Pancreas (tissue), 10 donors: ENCODE measurements at places on chromosomes 5 and 9. TPM values are rescaled to one million over a fixed set of nuclear protein-coding genes. Genes with fewer than 3 reads are reported as not detected.

- peaks cover 35% of the 10 kb centered on the region for H3K27me3 ChIP-seq
- H3K4me1 ChIP-seq = no peaks in the 10 kb centered on the region
- H3K4me3 ChIP-seq = no peak overlapping the region
- peak; percentile 18 for DNase-seq
Observed at GRCh38 chr5:93603793-93604643, 21.0 kb downstream of the NR2F1 start.

Gene ZFP2
- total RNA-seq = 1.2 TPM

DNA sequence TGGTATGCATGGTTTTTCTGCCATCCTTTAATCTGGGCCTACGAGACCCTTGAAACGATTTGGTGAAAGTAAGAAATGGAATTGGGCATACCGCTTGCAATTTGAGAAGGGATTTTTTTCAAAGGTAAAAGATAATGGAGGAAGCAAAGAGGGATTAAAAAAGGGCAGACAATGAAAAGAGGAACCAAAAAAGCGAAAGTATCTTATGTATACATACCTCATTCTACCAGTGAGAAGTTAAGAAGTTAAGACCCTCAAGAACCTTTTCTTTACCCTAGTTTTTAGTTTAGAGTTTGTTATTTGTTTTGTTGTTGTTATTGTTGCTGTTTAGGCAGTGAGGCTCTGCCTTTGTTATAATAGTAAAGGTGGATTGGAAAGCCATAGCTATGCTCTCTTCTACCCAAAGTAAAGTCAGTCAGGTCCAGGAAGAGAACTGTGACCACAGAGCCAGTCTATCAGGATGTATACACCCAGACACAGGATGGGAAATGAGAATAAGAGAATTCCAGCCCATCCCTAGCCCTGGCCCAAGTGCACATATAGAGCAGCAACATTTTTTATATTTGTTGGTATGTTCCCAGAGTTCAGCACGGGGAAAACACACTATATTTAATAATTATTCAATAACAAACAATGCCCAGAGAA, 166.6 kb downstream of the RFX3 start:
- peaks cover 13% of the 10 kb centered on the region for H3K4me1 ChIP-seq
- no peak overlapping the region for H3K27ac ChIP-seq
- no peak for DNase-seq
- H3K36me3 ChIP-seq = no peaks in the 10 kb centered on the region
- H3K4me3 ChIP-seq = no peak overlapping the region

Gene RMRP
- 15,171 TPM for total RNA-seq

DNA sequence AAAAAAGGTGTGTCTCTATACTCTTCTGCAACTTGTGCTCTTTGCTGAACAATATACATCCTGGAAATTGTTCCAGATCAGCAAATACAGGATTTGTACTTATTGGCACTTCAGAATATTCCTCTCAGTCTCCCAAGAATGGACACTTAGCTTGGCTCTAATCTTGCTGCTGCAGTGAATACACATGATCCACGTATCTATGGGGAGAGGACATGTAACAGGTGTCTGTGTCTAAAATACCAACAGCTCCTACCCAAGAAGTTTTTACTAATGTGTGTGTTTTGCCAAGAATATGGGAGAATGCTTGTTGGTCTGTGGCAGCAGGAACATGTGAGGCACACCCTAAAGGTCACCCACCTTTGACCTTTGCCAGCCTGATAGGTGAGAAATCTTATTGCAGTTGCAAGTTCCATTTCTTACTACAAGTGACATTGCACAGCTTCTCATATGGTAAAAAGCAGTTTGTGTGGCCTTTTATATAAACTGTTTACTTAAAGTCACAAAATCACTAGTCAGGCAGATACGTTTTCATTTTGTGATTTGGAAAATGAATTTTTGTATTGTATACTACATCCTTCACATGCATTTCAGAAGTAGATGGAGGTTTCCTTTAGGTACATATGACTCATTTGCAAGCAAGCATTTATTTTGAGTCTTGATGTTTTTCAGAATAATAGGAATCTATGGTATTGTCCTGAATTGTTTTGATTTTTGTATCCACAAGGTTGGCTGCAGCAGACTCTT, 35.8 kb downstream of the PHF2 start:
- no peak overlapping the region for H3K27ac ChIP-seq
- H3K4me3 ChIP-seq = no peak overlapping the region
- DNase-seq = no peak
- H3K36me3 ChIP-seq = no peaks in the 10 kb centered on the region
- no peaks in the 10 kb centered on the region for H3K27me3 ChIP-seq

Gene FAM151B
- 1.8 TPM for total RNA-seq

- no peak for DNase-seq
- H3K4me1 ChIP-seq = peaks cover 13% of the 10 kb centered on the region
- H3K36me3 ChIP-seq = no peaks in the 10 kb centered on the region
- no peaks in the 10 kb centered on the region for H3K27me3 ChIP-seq
- no peak overlapping the region for H3K27ac ChIP-seq
Observed at GRCh38 chr9:130845254-130845653, 10.2 kb downstream of the ABL1 start.

DNA sequence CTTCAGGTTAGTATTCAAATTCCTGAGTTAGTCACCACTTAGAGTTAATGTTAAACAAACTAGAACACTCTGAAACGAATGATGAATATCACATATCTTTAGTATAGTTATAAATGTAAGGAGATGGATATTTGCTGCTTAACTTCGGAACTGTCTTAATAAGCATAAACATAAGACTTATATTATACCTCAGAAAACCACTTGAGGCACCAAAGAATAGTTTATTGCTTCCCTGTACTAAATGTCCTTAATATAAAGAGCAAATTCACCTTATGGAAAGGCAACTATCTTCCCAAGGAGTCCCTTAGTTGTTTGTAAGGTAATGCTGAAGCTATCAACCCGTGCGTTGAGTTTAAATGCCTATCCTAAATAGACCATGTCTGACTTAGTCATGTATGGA, 300.0 kb upstream of the ADAMTSL1 start:
- no peaks in the 10 kb centered on the region for H3K36me3 ChIP-seq
- H3K27ac ChIP-seq = no peak overlapping the region
- no peak overlapping the region for H3K4me3 ChIP-seq
- no peaks in the 10 kb centered on the region for H3K27me3 ChIP-seq
- H3K4me1 ChIP-seq = no peaks in the 10 kb centered on the region

Gene CCNI2
- 1.1 TPM for total RNA-seq

Gene SPATA31A5
- total RNA-seq = not detected

GRCh38 chr5:102922111-102922720, 167.1 kb downstream of the PAM start:
- no peak overlapping the region for H3K27ac ChIP-seq
- no peaks in the 10 kb centered on the region for H3K27me3 ChIP-seq
- no peak overlapping the region for H3K4me3 ChIP-seq
- no peak for DNase-seq
- H3K4me1 ChIP-seq = peaks cover 3% of the 10 kb centered on the region

- peak; percentile 54 for DNase-seq
- no peaks in the 10 kb centered on the region for H3K4me1 ChIP-seq
- peak within 1 kb of the TSS; percentile 32 for H3K4me3 ChIP-seq
- peak within 1 kb of the TSS; percentile 48 for H3K27ac ChIP-seq
- no peaks in the 10 kb centered on the region for H3K36me3 ChIP-seq
- no peaks in the 10 kb centered on the region for H3K27me3 ChIP-seq
Observed at GRCh38 chr5:35230038-35230611, at the start of gene PRLR. Gene PRLR, minus strand, starts transcription at chr5:35230487. Its CDS starts 140,867 bp downstream, at chr5:35089620.

Gene YIPF5
- total RNA-seq = 29.8 TPM

DNA sequence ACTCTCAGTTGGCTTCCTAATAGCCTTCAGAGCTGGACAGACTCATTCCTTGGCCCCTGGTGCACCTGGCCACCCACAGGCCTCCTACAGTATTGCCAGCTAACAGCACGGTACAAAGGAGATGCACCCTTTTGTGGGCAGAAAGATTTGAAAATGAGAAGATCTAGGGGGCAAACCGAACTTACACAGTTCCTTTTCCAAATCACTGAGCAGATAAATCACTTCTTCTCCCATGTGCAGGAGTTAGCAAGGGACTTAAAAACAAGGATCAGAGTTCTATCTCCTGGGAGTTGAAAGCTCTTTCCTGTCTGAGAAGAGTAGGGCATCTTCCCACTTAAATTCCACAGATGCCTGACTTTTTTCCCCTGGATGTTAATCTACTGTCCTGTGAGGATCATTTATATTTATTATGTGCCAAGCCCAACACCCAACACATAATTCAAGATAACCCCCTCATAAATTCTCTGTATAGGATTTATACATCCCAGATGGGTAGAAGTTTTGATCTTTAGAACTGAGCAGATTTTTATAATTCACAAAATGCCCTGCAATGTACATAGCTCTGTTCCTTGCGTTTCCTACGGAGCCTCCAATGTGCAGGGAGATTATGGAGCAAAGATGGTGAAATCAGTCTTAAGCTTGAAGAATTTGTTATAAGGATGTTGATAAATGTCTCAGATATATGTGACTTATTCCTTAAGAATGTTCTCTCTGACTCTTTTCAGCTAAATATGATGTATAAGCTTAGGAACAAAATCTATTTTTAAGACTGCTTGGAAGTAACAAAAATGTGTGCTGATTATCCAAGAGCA, 207.2 kb upstream of the DAPK1 start:
- no peaks in the 10 kb centered on the region for H3K27me3 ChIP-seq
- H3K4me1 ChIP-seq = no peaks in the 10 kb centered on the region

Gene POLR3G
- 1.3 TPM for total RNA-seq

DNA sequence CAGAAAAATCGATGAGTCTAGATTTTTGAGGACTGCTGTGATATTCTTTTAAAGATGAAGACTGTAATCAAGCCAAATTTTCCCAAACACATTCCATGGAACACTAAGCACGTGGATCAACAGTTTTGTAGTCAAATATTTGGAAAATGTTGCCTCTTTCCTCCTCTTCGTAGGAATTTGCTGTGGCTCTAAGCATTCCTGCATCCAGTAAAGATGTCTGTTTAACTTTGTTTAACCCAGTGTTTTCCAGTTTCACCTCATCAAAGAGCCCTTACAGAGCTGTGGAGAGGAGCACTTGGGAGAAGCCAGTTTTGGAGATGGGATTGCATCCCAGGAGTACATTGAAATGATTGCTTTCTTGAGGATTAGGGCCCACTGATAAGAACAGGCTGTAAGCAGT, 58.9 kb downstream of the INSYN2B start:
- no peak overlapping the region for H3K27ac ChIP-seq
- no peaks in the 10 kb centered on the region for H3K36me3 ChIP-seq
- DNase-seq = no peak

DNA sequence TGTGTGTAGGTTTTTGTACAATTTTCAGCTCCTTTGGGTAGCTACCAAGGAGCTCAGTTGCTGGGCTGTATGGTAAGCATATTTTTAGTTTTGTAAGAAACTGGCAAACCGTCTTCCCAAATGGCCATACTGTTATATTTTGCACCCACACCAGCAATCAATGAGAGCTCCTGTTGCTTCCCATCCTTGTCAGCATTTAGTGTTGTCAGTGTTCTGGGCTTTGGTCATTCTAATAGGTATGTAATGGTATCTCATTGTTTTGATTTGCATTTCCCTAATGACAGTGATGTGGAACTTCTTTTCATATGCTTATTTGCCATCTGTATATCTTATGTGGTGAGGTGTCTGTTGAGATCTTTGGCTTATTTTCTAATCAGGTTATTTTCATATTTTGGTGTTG, 320.1 kb downstream of the MLLT3 start:
- H3K36me3 ChIP-seq = no peaks in the 10 kb centered on the region
- no peak overlapping the region for H3K27ac ChIP-seq
- no peak overlapping the region for H3K4me3 ChIP-seq
- DNase-seq = no peak
- no peaks in the 10 kb centered on the region for H3K4me1 ChIP-seq
- no peaks in the 10 kb centered on the region for H3K27me3 ChIP-seq

GRCh38 chr9:86303316-86303975, 21.1 kb upstream of the ISCA1 start:
- no peaks in the 10 kb centered on the region for H3K4me1 ChIP-seq
- H3K36me3 ChIP-seq = peaks cover 4% of the 10 kb centered on the region
- no peak for DNase-seq
- no peak overlapping the region for H3K27ac ChIP-seq

DNA sequence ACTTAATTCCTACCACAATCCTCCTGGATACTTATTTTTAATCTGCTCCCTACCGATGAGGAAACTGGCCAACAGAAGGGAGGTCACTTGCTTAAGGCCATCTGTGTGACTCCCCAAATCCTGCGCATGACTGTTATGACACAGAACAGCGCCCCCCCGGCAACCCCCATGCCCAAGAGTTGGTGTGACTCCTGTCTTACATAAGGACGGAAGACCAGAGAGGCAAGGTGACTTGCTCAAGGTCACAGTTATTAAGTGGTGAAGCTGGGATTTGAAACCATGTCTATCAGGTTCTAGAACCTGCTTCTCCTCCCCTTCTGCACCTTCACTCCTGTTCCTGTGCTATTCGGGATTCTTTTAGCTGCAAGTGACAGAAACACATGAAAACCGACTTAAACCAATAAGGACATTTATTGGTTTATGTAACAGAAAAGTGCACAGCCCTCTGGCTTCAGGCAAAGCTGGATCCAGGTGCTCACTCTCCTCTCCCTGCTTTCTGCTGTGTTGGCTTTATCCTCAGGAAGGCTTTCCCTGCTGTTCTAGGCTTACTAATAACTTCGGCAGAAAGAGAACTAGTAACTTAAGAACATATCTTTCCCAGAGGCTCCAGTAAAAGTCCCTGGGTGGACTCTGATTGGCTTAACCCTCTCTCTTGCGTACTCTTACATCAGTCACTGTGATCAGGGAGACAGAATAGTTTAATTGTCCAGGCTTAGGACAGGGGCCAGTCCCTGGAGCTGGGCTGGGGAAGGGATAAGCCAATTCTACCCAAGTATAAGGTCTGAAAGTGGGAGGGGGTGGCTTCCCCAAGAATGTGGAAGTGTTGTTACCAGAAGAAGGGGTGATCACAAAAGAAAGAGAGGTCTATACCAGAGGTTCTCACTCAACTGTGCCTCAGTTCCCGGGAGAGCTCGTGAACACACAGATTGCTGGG, 43.7 kb downstream of the FGF18 start:
- no peaks in the 10 kb centered on the region for H3K4me1 ChIP-seq
- no peaks in the 10 kb centered on the region for H3K27me3 ChIP-seq
- H3K27ac ChIP-seq = no peak overlapping the region
- H3K4me3 ChIP-seq = no peak overlapping the region
- DNase-seq = no peak

DNA sequence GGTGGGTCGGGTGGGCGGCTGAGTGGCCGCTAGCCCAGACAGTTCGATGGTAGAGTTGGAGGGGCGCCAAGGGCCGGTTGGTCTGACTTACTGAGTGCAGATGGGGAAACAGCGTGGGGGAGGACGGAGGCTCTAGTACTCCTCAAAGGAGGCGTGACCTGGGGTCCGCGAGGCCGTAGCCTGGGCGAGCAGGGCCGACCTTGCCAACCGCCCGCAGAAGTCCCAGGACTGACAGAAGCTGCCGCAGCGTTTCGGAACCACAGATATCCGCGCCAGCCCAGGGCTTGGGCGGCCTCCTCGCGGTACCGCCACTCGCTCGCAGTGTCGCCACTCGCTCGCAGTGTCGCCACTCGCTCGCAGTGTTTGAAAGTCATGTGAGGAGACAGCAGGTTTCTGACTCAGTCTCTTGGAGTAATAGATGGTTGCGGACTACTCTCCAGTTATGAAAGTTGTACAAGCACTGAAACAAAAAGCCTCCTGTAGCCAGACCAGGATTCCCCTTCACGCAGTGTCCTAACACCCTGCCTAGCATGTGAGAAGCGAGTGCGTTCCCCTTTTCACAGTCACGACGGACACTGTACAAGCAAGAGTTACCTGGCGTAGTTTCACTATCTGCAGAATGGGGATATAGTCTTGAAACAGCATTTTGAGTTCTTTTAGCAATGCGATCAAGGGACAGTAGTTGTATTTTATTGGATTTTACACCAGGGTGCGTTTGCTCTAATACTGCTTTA, 674 bp downstream of the TMEM38B start:
- H3K27me3 ChIP-seq = peaks cover 10% of the 10 kb centered on the region
- DNase-seq = peak; percentile 74
- H3K36me3 ChIP-seq = no peaks in the 10 kb centered on the region
- H3K27ac ChIP-seq = no peak overlapping the region
